Endothelial cell of umbilical vein (primary cell): ENCODE measurements at places on chromosomes 12 and 14. TPM values are rescaled to one million over a fixed set of nuclear protein-coding genes. Genes with fewer than 3 reads are reported as not detected.

DNA sequence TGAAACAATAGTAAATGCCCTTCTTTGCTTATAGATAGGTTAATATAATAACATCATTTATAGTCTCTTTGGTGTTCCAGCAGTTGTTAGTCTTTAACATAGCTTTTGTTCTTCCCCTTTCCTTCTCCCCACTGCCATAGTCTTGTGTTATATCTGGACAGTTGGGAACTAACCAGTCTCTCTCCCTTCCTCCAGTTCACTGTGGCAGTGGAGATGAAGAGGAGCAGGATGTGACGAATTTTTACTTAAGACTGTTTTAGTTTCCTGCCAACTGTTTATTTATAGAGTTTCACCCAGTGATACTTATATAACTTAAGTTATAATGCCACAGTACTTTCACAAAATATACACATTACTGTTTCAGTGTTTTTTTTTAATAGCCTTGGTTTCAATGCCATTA is 277.4 kb downstream of the PDZRN4 start:
- H3K27ac ChIP-seq: no peak overlapping the region
- peaks cover 10% of the 10 kb centered on the region for H3K4me1 ChIP-seq
- no peaks in the 10 kb centered on the region for H3K36me3 ChIP-seq
- peak; percentile 19 for DNase-seq
- no peak overlapping the region for H3K4me3 ChIP-seq

DNA sequence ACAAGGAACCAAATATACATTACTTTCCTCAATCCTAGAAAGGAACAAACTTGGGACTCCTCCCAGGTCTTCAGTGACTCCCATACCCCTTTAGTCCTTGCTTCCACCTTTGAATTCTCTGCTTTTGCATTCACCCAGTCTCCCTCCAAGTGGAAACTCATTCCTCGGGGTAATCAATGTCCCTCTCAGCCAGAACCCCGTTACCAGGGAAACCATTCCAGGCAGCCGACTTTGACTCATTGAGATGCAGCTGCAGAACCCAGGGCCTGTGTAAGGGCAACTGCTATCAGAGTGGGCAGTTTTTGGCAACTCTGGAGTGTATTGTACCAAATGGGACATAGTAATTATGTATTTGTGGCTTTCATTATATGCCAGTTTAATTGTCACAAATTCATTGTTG is 186.2 kb downstream of the NRXN3 start:
- H3K4me3 ChIP-seq: no peak overlapping the region
- no peaks in the 10 kb centered on the region for H3K27me3 ChIP-seq
- no peaks in the 10 kb centered on the region for H3K4me1 ChIP-seq
- DNase-seq: no peak
- H3K27ac ChIP-seq: no peak overlapping the region

GRCh38 chr12:129604506-129604905 is 299.3 kb downstream of the TMEM132D start:
- H3K27me3 ChIP-seq: no peaks in the 10 kb centered on the region
- H3K4me1 ChIP-seq: no peaks in the 10 kb centered on the region
- DNase-seq: no peak
- no peak overlapping the region for H3K27ac ChIP-seq

- no peaks in the 10 kb centered on the region for H3K4me1 ChIP-seq
- H3K27ac ChIP-seq: no peak overlapping the region
- H3K27me3 ChIP-seq: no peaks in the 10 kb centered on the region
- no peak for DNase-seq
These were observed 43.0 kb upstream of the BDKRB2 start for GRCh38 chr14:96161636-96162035.

GRCh38 chr14:81172353-81172752 is 48.4 kb downstream of the GTF2A1 start:
- no peaks in the 10 kb centered on the region for H3K27me3 ChIP-seq
- H3K4me1 ChIP-seq: peaks cover 12% of the 10 kb centered on the region
- no peak for DNase-seq
- no peak overlapping the region for H3K27ac ChIP-seq
- no peaks in the 10 kb centered on the region for H3K36me3 ChIP-seq

DNA sequence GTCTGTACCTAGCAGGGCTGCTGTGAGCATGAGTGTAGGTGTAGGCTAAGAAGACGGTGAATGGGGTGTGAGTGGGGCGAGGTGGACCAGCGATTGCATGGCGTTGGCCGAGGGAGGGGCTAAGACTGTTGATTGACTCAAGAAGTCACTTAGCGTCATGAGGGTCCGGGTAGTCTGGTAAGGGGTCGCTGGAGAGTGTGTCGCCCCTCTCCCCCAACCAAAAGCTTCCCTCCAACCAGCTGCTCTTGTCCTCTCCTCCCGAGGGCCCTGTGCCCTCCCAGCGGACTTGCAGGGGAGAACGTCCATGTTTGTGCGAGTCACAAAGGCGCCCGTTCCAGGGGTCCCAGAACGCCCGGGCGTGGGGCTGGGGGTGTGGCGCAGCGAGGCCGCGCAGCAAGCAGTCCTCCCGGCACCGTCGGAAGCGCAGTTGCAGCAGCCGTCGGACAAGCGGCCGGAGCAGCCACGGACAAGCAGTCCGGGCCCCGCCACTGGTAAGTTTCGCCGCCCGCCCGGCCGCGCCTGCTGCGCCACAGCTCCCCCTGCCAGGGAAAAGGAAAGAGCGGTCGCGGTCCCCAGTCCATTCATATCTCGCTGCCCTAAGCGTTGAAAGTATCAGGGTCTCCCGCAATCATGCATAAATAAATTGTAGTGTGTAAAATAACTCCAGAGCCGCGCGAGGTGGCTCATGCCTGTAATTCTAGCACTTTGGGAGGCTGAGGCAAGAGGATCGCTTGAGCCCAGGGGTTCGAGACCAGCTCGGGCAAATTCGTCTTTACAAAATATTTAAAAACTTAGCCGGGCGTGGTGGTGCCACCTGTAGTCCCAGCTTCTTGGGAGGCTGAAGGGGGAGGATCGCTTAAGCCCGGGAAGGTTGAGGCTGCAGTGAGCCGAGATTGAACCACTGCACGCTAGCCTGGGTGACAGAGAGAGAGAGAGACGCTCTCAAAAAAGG is at the start of gene CCDC63:
CCDC63 (plus strand) TSS at position 373 of the 952 bp plus-strand sequence. CDS start 5,968 bp downstream, outside the sequence.
- H3K4me3 ChIP-seq: no peak within 1 kb of the TSS
- peaks cover 11% of the 10 kb centered on the region for H3K27me3 ChIP-seq
- no peaks in the 10 kb centered on the region for H3K36me3 ChIP-seq
- H3K4me1 ChIP-seq: no peaks in the 10 kb centered on the region
- peak; percentile 50 for DNase-seq

DNA sequence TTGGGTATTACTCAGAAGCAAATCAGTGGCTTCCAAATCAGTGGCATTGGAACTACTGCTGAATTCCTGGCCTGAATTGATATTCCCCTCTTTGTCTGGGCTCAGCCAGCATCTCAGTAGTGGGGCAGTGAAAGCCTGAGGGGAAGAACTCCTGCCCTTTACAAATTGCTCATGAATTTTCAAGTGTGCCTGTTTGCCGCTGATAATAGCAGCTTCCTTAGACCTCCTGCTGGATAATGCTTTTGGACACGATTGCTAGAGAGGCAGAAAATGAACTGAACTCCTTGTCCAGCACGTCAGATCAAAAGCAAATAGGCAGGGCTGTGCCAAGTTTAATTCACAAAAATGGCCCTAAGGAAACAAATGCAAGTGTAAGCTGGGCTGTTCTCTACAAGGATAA is 91.3 kb upstream of the GZMB start:
- H3K4me1 ChIP-seq: no peaks in the 10 kb centered on the region
- no peak overlapping the region for H3K27ac ChIP-seq
- no peaks in the 10 kb centered on the region for H3K27me3 ChIP-seq
- DNase-seq: no peak
- no peak overlapping the region for H3K4me3 ChIP-seq
- H3K36me3 ChIP-seq: no peaks in the 10 kb centered on the region

DNA sequence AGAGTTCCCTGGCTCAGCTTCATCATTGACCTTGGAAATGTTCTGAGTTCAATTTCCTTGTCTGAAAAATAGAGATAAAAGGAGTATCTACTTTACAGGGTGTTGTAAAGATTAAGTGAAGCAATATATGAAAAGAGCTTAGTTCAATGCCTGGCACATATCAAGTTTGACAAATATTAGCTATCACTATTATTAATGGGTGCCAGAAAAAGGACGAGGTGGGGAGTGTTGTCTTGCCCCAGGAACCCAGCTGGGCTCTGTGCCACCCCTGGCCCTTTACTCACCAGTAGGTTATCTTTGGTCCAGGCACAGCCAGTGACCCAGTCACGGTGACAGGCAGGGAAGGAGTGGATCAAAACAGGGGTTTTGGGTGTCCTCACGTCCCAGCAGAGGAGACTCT is 32.0 kb downstream of the PARP2 start:
- no peak overlapping the region for H3K27ac ChIP-seq
- DNase-seq: no peak
- H3K27me3 ChIP-seq: no peaks in the 10 kb centered on the region
- peaks cover 16% of the 10 kb centered on the region for H3K36me3 ChIP-seq

MSRB3 gene
- 59.3 and 63.7 TPM in 2 replicates for total RNA-seq

- no peaks in the 10 kb centered on the region for H3K36me3 ChIP-seq
- no peaks in the 10 kb centered on the region for H3K27me3 ChIP-seq
- no peaks in the 10 kb centered on the region for H3K4me1 ChIP-seq
- DNase-seq: no peak
- no peak overlapping the region for H3K27ac ChIP-seq
These were observed 244.9 kb upstream of the DIO2 start for GRCh38 chr14:80456209-80456608.

DNA sequence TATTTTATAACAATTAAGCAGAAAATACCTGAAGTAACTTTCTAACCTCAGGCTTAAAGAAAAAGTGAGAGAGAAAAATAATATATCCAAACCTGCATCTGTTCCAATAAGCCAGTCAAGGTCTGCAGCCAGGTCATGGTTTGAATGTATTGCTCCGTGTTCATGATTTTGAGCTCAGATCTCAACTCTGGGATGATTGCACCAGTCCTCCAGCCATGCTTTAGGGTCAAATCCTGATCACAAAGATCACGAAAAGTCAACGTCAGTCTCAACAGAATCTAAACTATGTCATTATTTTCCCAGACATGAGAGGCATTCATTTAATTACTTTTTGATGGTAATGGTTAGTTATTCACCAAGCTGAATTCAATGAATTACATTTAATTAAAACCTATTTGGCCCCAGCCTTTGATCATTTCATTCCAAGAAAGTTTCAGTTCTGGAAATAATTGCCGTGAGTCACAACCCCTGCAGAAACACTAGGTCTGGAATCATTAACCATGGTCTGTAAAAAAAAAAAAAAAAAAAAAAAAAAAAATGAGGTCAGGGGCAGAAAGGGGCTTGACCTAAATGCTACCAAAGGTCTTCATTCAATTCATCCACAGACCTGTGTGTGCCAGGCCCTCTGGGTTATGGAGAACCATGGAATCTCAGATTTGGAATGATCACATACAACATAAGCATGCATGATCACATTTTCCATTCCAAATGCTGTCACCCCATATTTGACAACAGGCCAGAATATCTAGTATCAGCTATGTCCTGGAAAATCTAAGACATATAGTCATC is 55.6 kb downstream of the NT5DC3 start:
- H3K4me1 ChIP-seq: no peaks in the 10 kb centered on the region
- no peak for DNase-seq
- no peaks in the 10 kb centered on the region for H3K36me3 ChIP-seq
- H3K27ac ChIP-seq: no peak overlapping the region
- H3K4me3 ChIP-seq: no peak overlapping the region

DNA sequence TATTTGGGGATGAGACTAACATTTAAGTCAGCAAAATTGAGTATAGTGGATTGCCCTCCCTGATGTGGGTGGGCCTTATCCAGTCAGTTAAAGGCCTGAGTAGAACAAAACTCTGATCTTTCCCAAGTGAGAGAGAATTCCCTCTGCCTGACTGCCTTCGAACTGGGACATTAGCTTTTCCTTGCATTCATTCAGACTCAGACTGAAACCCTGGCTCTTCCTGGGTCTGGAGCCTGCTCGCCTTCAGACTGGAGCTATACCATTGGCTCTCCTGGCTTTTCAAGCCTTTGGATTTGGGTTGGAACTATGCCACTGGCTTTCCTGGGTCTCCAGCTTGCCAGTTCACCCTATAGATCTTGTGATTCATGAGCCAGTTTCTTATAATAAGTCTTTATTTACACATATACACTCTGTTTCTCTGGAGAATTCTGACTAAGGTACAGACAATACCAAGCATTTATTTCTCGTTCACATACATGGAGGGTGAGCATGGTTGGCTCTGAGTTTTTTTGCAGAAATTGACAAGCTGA is 296.5 kb downstream of the ERC1 start:
- H3K36me3 ChIP-seq: no peaks in the 10 kb centered on the region
- H3K27me3 ChIP-seq: no peaks in the 10 kb centered on the region
- no peak overlapping the region for H3K27ac ChIP-seq
- no peak overlapping the region for H3K4me3 ChIP-seq

- H3K27ac ChIP-seq: no peak overlapping the region
- no peaks in the 10 kb centered on the region for H3K4me1 ChIP-seq
- H3K36me3 ChIP-seq: no peaks in the 10 kb centered on the region
These were observed 98.6 kb downstream of the MYF5 start for GRCh38 chr12:80815351-80815750.

- no peak for DNase-seq
- no peaks in the 10 kb centered on the region for H3K27me3 ChIP-seq
- peak overlapping the region; percentile 70 for H3K4me3 ChIP-seq
- H3K27ac ChIP-seq: peak overlapping the region; percentile 41
- H3K36me3 ChIP-seq: no peaks in the 10 kb centered on the region
- peaks cover 9% of the 10 kb centered on the region for H3K4me1 ChIP-seq
These were observed 1.2 kb downstream of the TTC7B start for GRCh38 chr14:90814806-90815571.

TAS2R50 gene
- 1.5 and 1.6 TPM in 2 replicates for total RNA-seq

PXN gene
- total RNA-seq: 228 and 258 TPM in 2 replicates

RNASE8 gene
- not detected in 2 replicates for total RNA-seq

C12orf60 gene
- total RNA-seq: 1.1 and 1.3 TPM in 2 replicates

DNA sequence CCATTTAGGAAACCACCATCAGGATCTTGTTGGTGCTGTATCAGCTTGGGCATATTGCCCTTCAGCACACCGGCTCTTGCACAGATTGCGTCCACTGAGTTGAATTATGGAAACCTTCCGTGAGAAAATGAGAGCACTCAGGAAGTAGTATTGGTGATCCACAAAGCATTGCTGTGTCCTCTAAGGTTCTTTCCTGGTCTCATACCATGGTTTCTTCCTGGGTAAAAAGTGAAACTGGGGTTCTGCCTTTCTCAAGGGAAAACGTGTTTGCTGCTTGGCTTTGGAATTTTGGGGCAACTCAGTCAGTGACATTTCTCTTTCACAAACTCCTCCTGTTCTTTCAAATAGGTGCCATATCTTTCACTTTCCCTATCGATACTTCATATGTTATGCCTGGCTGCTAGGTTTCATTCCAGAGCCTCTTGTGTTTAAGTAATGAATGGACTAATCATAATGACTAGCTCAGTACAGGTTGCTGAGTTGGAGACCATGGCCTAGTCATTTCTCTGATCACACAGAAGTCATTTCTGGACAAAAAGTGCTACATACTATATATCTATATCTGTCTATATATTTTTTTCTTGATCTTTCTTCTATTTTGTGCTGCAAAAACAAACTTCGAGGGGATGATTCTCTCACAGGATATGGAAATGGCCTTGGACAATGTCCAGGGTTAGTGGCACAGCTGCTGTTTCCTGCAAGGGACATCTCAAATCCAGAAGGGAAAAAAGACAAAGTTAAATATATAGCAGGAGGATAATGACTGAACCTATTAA is 423.4 kb downstream of the ZFP36L1 start:
- H3K4me1 ChIP-seq: peaks cover 15% of the 10 kb centered on the region
- H3K36me3 ChIP-seq: no peaks in the 10 kb centered on the region
- H3K4me3 ChIP-seq: no peak overlapping the region
- no peak for DNase-seq
